Posterior vena cava (tissue), 2 donors: ENCODE measurements at places on chromosomes 12 and 14. TPM values are rescaled to one million over a fixed set of nuclear protein-coding genes. Genes with fewer than 3 reads are reported as not detected.

The RARG gene
- 33.4 TPM for total RNA-seq

The SLC8A3 gene
- total RNA-seq = 0.10 TPM

The TSPAN11 gene
- 3.6 TPM for total RNA-seq

- peak; percentile 77 for DNase-seq
Measured at GRCh38 chr12:25689996-25690501, 137.0 kb upstream of the LMNTD1 start.

GRCh38 chr12:96698521-96698920, 208.5 kb upstream of the NEDD1 start:
- DNase-seq = no peak

DNA sequence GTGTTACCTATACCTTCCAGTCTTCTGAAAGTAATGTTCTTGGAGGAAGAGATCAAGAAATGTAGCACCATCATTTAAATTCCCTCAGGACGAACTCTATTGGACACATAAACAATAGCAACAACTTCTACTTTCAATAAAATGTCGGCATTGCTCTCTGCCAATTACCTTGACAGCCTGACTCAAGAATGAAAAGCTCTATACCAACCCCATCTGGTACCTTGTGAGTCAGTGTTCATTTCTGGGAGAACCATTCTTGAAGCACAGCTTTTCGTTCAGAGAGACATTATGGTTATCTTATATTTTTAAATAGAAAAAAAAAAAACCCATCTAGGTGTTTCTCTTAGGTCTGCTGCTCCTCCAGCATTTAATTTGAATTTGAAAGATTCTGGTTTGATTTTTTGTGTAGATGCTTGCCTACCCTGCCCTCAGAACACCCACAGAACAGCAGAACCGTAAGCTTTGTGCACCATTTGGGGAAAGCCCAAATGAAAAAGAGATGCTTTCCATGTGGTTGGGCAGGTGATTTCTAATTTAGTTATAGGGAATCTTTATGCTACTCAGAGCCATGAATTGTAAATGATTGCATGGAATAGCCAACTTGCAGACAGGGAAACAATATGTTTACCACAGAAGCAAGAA, 156.0 kb downstream of the SAMD4A start:
- DNase-seq = no peak

DNA sequence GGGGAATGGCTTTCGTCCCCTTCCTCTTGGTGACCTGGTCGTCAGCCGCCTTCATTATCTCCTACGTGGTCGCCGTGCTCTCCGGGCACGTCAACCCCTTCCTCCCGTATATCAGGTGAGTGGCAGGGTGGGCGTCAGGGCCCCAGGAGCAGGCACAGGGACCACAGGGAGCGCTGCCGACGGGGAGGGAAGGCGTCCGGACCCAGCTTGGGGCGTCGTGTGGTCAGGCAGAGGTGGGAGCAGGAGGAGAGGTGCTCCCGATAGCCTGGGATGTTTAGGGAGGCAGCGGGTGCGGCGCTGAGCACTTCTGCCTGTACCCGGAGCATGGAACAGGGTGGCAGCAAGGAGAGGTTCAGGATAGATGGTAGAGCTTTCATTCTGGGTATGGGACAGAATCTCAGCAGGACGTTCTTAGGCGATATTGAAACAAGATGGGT, 444 bp downstream of the DRAM1 start:
- peak; percentile 81 for DNase-seq

GRCh38 chr12:125110641-125111360, 45.6 kb downstream of the AACS start:
- no peak for DNase-seq

DNA sequence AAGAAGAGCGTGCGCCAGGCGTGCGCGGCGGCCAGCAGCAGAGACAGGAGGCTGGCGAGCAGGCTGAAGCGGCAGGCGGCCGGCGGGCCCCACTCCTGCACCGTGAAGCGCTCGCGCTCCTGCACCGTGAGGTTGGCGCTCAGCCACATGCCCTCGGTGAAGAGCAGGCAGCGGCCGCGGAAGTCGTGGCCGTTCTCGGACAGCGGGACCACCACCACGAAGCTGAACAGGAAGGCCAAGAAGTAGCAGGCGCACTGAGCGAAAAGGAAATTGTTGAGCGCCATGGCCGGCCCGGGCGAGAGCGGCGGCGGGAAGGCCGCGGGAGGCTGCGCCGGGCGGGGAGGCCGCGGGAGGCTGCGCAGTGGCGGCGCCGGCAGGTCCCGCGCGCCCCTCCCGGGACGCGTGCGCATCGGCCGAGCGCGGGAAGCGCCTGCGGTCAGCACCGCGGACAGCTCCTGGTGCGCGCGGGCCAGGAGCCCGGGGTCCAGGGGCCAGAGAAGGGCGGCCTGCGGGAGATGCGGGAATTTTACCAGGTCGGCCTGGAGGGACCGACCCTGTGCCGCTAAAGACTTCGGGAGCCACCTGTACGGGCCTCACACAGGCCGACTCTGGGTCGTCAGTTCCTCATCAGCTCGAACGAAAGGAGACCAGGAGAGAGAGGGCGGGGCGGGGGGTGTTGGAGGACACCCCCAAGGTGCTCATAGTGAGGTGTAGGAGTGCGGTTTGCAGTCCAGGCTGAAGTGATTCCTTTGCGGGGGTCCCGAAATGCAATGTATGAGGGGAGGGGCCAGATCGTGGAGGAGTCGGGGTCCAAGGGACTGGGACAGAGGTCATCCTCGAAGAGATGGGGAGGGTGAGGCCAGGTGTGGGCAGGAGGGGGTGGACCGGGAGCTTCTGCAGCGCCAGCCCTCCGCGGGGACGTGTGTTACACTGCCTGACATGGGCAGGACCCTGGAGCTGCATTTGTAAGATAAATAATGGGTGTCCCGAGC, at the start of gene TMEM179:
Gene TMEM179 (minus strand): TSS at position 315 of the 992 bp plus-strand sequence. CDS start 31 bp downstream, at position 284.
- DNase-seq = peak; percentile 63

GRCh38 chr12:18430425-18431048, 169.2 kb downstream of the PIK3C2G start:
- DNase-seq = no peak
